Occipital lobe (tissue), 3 donors: ENCODE measurements at places on chromosomes 6 and 20. TPM values are rescaled to one million over a fixed set of nuclear protein-coding genes. Genes with fewer than 3 reads are reported as not detected.

DNA sequence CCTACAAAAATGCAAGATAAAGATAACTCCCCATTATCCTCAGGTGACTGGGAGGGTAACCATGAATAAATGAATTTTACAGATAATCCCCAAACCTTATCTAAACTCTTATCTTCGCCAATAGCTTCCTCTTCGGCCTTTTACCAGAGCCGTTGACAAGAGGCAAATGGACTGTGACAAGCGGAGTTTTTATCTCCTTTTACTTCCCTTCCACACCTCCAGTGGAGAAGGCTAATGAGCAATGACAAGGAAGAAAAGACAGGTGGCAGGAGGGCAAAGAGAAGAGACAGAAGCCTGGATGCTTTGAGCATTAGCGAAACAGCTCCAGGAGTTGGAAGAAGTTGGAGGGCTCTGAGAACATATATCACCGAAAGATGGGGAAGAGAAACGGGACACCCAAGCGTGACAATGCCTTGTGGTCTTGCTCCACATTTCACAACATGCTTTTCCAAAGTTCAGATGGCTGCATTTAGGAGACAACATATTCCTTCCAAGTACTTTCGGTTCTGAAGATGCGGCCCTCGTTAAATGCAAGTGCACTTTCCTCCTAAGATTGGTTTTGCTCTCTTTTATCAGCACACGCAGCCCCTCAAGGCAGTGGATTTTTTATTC, 69.2 kb downstream of the PRDM1 start:
- DNase-seq, result no peak

DNA sequence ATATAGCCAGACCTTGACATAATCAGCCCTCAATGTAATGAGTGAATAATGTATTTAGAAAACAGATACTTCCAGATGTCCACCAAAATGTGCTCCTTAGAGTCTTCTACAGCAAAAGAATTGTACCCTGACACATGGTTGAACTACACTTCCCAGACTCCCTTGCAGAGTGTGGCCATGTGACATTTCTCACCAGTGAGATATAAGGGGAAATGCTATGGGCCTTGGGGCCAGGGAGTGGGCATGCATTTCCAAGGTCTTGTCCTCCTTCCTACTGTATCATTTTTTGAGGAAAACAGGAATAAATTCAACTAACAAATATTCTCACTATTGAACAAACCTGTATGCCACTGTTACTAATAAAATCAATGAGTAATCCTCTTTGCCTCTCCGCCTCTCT, 211.4 kb upstream of the SMLR1 start:
- DNase-seq, result no peak

GRCh38 chr6:119241111-119241465, 108.5 kb downstream of the MAN1A1 start:
- DNase-seq, result no peak

DNA sequence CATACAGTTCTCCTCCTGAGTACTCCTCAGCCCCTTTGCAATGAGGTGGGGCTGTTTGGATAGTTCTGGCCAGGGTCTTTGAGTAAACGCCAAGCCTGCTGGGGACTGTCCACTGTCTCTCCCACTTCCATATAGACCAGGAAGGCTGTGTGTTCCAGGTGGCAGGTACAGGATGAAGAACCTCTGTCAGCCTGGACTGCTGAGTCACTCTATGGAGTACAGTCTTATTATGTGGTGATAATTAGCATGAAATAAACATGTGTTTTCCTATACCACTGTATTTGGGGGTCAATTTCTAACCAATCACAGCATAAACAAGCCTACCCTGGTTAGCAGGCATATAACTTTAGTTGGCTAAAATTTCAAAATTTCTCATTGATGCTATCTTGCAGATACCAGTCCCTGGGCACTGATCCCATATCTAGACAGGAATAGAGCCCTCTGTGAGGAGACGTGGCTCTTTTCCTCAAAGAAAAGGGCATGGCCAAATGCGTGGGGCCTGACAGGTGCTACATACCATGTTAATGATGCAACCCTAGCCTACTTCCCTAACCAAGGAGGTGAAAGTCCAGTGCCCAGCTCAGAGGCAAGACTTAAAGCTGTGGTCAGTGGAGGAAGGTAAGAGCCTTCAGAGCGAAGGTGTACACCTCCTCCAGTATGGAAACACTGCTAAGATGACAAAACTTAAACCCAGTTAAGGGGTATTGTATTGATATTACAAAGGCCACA, 4.5 kb upstream of the ALDH8A1 start:
- DNase-seq, result no peak

GRCh38 chr6:1781152-1781816, 171.6 kb downstream of the FOXC1 start:
- no peak for DNase-seq

DNA sequence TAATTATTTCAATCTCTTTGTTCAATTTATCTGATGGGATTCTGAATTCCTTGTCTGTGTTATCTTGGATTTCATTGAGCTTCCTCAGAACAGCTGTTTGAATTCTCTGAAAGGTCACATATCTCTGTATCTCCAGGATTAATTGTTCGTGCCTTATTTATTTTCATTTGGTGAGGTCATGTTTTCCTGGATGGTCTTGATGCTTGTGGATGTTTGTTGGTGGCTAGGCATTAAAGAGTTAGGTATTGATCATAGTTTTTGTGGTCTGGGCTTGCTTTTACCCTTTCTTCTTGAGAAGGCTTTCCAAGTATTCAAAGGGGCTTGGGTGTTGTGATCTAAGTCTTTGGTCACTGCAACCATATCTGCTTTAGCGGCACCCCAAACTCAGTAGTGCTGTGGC, 39.4 kb upstream of the SCP2D1 start:
- no peak for DNase-seq

DNA sequence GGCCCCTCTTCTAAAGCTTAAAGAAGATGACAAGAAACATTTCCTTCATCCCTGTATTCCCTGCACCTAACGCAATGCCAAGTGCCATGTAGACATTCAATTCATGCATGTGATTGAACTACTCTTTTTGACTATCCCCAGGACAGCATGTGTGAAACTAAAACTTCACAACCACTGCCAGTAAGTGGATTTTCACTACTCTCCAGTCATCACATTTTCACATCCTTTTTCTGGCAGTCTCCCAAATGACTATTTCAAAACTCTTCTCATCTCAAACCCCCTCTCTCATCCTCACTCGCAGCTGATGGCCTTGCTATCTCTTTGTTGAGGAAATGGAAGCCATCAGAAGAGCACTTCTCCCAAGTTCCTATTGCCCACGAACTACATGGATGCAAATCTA, 122.6 kb downstream of the OPRM1 start:
- DNase-seq, result no peak

- peak; percentile 71 for DNase-seq
Measured at GRCh38 chr6:17987697-17988421, 424 bp upstream of the KIF13A start.

DNA sequence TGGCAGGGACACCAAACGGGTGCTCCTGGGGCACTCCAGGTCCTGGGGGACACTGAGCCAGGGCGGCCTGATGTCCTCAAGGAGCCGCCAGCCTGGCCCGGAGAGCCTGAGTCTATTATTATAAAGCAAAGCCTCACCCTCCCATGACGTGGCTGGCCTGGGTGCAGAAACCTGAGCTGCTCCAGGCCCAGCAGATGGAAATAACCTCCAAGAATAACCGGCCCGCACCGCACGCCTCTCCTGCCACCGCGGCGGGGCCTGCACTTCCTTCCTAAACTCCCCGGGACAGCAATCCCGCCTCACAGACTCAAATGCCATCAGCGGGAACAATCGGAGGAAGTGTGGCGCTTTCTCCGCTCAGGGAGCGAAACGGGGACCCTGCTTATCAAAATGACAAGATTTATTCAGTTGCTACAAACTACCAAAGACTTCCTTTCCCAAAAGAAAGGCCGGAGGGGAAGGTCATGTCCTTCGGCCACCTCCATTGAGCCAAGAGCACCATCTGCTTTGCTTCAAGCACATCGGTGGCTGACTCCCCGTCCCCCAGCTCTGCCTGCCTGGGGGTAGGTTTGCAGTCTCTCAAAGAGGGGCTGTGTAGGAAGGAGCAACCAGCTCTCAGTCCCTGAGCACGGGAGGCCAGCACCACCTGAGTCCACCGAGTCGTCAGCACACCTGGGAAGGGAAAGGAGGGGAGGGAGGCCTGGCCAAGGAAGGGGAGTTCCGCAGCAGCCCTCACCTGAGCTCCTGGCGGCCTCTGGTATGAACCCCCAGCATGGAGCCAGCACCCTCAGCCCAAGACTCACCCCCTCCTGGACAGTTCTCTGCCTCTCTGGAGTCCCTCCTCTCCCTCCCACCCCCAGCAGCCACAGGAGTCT, 78.6 kb upstream of the QKI start:
- DNase-seq, result no peak

GRCh38 chr6:155408981-155409380, 46.7 kb downstream of the NOX3 start:
- no peak for DNase-seq

- DNase-seq, result no peak
Measured at GRCh38 chr6:163428373-163428772, 13.9 kb downstream of the QKI start.

DNA sequence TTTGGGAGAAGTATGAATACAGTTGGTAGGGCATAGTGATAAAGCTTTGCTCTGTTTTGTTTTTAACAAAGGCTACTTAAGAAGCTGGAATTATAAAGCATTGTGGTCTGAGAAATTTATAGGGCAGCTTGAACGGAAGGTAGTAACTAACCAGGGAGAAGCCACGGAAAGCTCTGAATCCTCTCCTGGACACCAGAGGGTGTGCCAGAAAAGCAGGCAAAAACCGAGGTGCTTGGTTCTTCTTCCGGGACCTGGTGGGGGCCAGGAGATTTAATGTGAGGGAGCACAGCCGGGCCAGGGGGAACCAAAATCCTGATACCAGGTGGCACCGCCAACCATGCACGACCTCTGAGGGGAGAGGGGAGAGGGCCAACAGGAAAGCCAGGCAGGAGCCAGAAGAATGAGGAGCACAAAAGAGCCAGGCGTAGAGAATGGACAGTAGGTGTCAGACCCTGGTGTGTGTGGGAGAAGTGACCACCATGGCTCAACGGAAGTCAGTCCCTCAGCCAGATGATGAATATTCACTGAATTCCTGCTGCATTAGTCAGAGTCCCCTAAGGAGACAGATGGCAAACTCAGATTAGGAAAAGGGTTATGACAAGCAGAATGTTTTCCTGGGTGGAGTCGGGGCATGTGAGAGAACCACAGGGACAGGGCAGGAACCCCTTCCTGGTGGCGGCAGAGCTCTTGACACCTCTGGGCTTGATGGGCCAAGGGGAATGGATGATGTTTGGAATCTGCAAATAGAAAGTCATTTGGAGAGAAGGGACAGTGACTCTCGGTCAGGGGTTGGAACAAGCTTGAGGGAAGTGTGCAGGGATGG, 262.3 kb downstream of the ZNF217 start:
- no peak for DNase-seq

GRCh38 chr6:134544737-134545136, 226.8 kb upstream of the SGK1 start:
- DNase-seq, result no peak

- DNase-seq, result peak; percentile 7
Measured at GRCh38 chr6:29589423-29590048, 4.6 kb downstream of the OR2H2 start.

DNA sequence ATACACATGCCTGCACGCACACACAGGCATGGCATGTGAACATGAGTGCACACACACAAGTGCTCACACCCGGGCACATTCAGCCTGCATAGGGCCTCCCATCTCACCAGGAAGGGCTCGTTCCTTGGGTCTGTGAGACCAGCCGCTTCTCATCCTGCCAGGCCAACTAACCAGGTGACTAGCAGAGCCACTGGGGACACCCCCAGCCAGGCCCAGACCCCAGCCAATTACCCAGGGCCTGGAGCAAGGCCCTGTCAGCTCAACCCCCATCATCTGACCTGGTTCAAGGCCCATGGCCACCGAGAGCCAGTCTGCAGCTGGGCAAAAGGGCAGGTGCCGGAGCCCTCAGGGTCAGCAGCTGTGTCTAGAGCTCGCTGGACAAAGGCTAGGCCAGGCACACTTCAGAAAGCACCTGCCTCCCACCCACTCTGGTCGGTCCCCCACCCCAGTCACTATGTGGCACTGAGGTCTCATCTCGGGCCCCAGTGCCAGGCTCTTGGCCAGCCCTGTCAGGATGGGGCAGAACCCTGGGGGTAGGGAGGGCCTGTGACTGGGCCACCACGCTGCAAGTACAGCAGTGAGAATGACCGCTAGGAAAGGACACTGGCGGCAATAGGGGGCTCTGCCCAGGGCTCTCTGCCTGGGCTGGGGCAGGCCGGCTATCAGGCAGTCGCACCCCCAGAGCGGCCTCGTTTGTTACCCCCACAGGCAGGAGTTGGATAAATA, 26.8 kb upstream of the MRGBP start:
- DNase-seq, result no peak

DNA sequence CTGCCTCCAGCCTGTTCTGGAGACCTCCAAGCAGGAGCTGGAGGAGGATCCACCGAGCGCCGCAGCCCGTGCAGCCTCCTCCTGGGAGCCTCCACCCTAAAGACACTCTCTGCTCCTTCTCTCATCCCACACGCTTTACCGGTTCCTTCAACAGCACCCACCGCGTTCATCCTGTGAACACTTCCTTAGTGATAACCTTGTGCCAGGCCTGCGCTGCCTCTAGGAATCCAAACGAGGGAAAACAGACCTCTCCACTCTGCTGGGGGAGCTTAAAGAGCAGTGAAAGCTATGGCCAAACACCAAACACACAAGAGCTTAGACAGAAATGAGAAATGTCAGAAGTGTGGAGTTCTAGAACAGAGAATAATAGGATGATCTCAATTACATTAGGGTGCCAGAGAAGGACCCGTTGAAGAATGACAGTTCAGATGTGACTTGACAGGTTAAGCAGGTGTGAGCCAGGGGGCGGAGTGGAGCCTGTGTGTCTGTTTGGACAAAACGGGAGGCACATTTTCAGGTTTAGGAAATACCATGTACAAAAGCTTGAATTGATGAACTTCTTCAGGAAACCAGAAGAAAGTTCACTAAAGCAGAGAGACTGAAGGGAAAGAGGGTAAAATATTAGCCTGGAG, 28.5 kb upstream of the HLA-DRB5 start:
- no peak for DNase-seq

GRCh38 chr20:44495802-44496481, 20.3 kb downstream of the TTPAL start:
- DNase-seq, result no peak

GRCh38 chr6:167575158-167575696, 250.3 kb downstream of the TTLL2 start:
- DNase-seq, result no peak

- DNase-seq, result peak; percentile 64
Measured at GRCh38 chr20:58907320-58908137, 55.0 kb downstream of the GNAS start.

DNA sequence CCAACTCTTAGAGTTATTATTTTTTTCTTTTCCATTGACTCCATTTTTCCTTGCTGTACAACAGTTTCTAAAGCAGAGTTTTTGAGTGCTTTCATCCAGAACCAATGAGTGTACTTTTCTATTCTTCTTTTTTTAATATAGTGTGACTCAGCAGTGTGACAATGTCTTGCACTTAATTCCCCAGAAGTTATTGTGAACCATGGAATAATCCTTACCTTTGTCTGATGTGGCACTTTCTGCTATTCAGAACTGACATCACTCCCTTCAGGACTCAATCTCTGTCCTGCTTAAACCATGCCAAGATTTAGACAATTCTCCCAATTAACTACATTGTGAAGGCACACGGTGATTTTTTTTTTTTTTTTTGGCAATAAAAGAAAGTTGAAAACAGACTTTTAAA, 41.5 kb downstream of the GRIK2 start:
- DNase-seq, result no peak

The PI3 gene
- not detected for total RNA-seq

The UNC5CL gene
- 0.16 TPM for total RNA-seq

The SLC4A11 gene
- total RNA-seq, result not detected

The SLC22A7 gene
- 0.31 TPM for total RNA-seq

The PRRT1 gene
- 0.78 TPM for total RNA-seq

The CRISP3 gene
- total RNA-seq, result 0.16 TPM

The HSPA1L gene
- 4.4 TPM for total RNA-seq
